Fibroblast of skin of right quadriceps (primary cell): ENCODE measurements at places on chromosomes 7 and 10.

- no peak for DNase-seq
Observed at GRCh38 chr7:101560856-101561255, 68.2 kb downstream of the MYL10 start.

DNA sequence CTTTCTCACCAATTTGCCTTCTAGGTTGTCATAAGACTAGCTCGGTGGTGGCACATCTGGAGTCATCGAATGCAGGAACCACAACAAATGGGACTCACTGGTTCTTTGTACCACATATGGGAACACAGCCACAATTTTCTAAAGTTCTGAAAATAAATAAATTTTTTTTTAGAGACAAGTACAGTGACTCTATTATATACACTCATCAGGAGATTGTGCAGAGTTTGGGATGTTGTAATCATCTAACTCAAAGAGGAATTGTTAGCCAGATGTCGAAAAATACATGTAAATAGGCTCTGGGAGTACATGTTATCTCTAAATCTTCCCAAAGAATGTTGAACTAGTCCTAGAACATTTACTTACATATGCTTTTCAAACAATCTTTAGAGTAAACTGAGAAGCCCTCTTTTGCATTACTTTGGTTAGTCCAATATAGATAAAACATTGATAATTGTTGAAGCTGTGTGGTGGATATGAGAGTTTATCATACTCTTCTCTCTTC, 19.6 kb upstream of the SEPTIN7 start:
- DNase-seq: no peak

DNA sequence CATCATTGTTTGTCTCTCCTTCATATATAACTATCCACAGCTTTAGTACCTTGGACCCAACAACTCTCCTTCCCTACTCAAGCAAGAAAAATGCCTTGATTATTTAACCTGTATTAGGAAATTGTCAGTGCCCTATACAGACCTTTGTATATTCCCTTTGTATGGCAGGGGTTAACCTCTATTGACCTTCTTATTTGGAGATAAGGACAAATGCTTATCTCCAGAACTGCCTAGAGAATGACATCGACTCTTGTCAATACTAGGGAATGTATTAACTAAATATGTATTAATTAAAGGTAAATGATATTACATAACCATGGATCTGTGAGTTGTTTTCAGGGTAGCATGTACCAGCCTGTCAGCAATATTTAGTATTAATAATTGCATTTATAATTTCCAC, 10.4 kb upstream of the AKR1D1 start:
- no peak for DNase-seq

DNA sequence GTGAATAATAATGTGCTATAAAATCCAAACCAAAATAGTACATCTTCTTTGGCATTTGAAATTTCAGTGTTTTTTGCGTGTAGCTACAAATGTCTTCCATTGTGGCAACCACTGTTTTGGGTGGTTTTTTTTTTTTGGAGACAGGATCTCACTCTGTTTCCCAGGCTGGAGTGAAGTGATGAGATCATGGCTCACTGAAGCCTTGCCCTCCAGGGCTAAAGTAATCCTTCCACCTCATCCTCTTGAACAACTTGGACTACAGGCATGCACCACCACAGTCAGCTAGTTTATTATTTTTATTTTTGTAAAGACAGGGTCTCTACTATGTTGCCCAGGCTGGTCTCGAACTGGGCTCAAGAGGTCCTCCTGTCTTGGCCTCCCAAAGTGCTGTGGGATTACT, 455.1 kb downstream of the AUTS2 start:
- no peak for DNase-seq

DNA sequence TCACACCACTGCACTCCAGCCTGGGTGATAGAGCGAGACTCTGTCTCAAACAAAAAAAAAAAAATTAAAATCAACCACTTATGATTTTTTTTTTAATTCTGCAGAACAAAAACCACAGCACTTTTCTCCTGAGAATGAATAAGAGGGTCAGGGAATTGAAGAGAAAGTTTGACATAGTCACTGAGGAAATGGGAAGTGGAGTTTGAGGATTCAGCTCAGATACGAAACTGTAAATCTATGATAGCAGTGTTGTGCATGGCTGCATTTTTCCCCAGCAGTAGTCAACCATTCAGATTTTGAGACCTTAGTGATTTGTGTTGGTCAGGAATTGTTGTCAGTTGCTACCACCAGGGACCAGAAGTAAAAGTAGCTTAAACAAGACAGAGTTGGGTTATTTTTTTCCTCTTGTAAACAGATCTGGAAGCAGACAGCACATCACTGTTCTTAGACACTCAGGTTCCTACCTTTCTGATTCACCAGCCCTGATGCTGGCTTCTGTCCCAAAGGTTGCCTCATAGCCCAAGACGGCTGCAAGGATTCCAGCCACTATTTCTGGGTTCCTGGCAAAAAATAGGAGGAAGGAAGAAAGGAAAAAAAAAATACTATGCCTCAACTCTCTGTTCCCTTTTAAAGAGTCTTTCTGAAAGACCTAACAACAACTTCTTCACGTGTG, 20.1 kb downstream of the PILRA start:
- no peak for DNase-seq

DNA sequence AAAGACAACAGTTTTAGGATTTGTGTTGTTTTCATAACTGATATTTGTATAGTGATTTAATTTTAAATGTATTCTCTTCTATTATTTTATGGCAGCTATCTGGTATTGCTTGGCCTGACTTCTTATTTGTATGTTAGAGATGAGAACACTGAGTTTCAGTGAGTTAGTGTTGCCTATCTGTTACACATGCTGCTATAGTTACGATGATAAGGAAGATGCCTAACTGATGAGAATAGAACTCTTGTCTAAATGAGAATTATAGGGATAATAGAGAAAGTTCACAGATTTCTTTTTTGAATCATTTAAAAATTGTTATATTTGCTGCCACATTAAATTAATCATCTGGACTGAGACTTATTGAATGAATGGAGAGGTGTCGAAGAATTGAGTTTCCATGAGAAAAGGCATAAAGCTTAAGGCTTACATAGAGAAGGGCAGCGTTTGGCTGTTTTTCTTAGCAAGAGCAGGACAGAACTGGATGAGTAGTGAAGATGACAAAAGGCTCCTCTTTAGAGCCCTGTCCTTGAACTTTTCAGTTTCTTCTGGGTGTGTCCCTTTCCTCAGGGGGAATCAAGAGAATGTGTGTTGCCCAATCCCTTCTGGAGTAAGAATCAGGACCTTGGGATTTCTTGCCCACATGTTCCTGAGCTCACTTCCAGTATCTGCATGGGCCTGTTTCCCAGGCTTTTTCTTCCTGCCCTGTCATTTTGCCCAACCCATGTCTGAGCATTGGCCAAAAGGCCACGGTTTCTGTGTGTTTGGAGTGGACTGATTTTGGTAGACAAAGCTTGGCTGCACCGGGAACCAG, 195.6 kb upstream of the CSTF2T start:
- peak; percentile 65 for DNase-seq

DNA sequence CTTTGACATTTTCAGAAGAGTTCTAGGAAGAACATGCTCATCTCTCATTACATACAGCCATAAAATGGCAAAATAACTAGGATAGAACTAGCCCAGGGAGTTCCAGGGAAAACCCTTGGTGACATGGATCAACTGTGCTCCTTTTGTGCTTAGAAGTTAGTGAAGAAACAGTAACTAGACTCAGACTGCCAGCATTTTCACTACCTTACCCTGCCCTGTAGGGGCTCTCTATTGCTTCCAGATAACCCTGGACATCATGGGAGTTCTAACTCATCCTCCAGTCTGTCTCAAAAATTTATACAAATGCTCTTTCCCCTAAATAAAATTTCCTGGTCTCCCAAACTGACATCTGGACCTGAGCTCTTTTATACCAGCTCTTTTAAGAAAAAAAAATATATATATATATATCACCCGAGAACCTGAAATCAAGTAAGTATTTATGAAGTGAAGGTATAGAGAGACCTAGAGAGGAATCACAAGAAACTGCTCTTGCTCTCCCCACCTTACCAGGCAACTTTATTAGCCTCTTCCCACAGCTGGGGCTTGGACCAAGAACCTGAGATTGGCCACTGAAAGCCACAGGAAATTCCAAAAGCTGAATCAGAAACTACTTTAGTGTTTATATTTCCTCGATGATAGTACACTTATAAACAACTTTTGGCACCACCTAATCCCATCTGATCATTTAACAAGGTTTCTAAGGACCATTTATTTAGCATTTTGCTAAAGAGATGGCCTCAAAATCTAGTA, 101.4 kb downstream of the RELN start:
- DNase-seq: no peak

GRCh38 chr10:19250546-19250945, 201.9 kb downstream of the MALRD1 start:
- peak; percentile 63 for DNase-seq

- DNase-seq: no peak
Observed at GRCh38 chr10:46250481-46250880, 36.3 kb upstream of the ANTXRL start.

DNA sequence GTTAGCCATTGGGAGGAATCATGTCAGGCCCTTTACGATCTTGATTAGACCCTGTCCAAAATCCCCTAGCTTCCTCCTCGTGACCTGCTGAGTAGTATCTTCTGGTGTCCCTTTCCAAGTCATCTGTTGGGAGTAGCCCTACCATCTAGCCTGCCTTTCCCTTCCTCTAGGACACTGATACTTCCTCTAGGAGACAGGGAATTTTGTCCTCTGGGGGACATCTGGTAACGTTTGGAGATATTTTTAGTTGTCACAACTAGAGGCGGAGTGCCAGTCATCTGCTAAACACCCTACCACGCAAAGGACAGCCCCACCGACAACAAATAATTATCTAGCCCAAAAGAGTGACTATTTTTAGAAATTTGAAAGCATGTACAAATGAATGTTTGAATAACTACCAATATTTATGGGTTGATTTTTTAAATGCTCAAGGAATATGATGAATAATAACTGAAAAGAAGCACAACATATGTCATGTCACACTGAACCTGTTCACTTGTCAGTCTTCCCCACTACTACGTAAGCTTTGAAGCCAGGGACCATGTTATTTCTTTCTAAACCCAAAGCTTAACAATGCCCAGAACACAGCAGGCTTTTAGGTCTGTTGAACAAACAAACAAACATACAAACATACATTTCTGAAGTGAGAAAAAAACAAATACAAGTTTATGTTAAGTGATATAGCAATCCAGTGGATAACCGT, 105.9 kb downstream of the ARHGAP12 start:
- DNase-seq: no peak

DNA sequence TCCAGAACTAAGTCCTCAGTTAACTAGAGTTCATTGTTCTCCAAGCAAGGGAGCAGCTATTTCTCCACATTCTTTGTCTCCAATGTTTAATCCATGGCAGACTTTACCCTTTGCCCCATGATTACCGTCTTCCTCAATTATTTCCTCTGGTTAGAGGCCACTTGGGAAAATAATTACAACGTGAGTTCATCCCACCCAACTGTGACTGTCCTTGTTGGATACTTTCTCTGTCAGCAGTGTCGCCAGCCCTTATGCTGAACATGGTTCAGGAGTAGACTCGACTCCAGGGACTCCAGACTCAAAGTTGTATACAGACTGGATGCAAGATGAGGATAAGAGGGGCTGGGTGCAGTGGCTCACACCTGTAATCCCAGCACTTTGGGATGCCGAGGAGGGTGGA, 17.1 kb upstream of the SEPHS1 start:
- DNase-seq: no peak

DNA sequence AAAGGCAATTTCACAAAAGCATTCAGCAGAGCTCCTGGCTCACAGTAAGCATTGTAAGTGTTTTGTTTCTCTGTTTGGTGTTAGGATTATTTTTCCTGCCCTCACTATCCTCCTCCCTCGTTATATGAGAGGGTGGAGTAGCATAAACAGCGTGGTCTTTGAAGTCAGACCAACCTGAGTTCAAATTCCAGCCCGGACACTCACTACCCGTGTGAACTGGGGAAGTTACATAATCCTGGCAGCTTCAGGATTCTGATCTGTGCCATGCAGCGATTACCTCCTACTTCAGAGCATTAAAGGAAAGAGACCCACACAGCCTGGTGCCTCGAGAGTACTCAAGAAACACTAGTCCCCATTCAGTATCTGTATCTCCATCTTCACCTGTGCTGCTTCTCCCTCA, 386.5 kb downstream of the INHBA start:
- no peak for DNase-seq

GRCh38 chr10:62732841-62733653, 71.5 kb upstream of the ADO start:
- peak; percentile 83 for DNase-seq

GRCh38 chr10:127833804-127834203, 58.9 kb downstream of the CLRN3 start:
- DNase-seq: no peak

DNA sequence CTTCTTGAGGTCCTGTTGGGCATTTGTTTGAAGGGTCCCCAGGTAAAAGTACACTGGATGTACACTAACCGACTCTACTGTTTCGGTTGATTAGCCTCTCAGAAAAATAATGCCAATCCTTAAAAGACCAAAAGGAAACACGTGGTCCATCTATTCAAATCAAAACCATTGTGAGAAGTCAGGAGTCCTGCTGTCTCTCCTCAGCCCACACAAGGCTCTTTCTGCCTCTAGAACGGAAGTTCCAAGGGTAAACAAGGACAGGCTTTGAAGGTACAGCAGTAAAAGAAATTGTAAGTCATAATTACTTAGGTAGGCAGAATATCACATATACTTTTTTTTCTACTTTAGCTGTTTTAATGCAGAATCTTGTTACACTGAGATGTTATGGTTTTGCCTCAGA, 71.7 kb upstream of the TPK1 start:
- DNase-seq: no peak

GRCh38 chr7:24059775-24060174, 224.2 kb upstream of the NPY start:
- DNase-seq: no peak
